ENCODE measurements at places on chromosomes 12 and 14.

- DNase-seq = no peak
These were observed 21.2 kb upstream of the FOXJ2 start for GRCh38 chr12:8011331-8011730.

- no peak for DNase-seq
These were observed at the start of gene TC2N for GRCh38 chr14:91867316-91867988. TC2N (minus strand) TSS chr14:91867536; CDS start chr14:91813769, 53,767 bp downstream.

DNA sequence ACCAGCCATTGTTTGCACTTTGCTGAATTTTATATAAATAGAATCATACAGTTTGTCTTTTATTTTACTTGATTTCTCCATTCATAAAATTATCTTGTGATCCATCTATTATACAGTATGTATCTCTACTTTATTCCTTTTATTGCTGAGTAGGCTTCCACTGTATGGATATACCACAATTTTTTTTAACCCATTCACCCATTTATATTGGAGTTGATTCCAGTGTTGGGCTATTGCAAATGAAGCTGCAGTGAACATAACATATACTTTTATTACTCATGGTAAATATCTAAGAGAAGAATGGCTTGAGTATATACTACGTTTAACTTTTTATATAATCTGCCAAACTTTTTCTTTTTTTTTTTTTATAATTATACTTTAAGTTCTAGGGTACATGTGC lies 463.6 kb downstream of the ETNK1 start:
- DNase-seq = no peak

DNA sequence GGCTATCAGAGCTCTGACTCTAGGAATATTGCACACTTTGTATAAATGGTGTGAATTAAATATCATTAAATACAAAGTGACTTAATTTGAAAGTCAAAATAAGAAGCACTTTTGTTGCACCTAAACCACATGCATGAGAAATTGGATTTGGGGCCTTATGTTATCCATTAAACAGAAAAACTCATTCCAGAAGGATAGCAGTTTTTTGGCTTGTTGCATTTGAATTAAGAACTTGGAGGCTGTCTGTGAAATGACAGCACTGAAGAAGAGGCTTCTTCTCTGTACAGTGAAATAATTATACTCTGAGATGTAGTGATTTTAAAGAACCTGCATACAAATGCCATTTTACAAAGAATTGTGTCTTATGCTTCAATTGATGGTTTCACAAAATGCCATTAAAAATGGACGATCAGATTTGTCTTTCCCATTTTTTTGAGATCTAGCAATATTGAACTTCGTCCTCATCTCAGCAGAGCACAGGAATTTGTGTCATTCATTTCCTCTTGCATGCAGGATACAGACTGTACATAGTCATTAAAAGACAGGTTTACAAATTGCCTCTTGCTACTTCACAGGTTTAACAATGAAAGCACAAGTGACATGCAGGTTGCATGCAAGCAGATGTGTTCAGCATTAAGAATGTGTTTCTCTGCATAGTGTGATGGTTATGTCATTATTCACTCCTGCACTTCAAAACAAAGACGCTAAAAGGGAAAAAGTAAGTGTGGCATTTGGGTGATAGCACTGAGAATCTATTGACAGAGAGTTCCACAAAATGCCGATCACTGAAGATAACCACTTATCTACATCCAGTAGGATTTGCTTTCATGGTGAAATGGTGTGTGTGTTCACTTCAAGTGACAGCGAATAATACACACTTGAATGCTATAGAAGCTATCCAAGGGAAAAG lies 35.9 kb upstream of the PYGL start:
- no peak for DNase-seq

- DNase-seq = no peak
These were observed 67.6 kb upstream of the SLC38A4 start for GRCh38 chr12:46893434-46893833.

DNA sequence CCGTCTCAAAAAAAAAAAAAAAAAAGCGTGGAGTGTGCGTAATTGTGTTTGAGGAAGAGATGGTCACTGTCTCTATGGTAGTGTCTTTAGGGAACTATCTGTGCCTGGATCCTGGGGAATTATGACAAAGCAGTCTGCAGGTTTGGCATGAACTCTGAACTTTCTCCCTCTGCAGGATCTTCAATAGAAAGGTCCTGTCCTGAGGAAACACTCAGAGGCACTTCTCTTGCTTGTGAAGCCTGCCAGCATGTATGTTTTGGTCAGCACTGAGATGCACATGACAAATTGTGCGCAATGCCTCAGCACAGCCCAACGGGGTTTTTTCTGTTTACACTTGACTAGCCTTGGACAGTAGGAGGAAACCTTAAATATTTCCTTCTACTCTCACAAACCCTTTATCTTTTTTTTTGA lies 46.6 kb downstream of the ATF7 start:
- no peak for DNase-seq

DNA sequence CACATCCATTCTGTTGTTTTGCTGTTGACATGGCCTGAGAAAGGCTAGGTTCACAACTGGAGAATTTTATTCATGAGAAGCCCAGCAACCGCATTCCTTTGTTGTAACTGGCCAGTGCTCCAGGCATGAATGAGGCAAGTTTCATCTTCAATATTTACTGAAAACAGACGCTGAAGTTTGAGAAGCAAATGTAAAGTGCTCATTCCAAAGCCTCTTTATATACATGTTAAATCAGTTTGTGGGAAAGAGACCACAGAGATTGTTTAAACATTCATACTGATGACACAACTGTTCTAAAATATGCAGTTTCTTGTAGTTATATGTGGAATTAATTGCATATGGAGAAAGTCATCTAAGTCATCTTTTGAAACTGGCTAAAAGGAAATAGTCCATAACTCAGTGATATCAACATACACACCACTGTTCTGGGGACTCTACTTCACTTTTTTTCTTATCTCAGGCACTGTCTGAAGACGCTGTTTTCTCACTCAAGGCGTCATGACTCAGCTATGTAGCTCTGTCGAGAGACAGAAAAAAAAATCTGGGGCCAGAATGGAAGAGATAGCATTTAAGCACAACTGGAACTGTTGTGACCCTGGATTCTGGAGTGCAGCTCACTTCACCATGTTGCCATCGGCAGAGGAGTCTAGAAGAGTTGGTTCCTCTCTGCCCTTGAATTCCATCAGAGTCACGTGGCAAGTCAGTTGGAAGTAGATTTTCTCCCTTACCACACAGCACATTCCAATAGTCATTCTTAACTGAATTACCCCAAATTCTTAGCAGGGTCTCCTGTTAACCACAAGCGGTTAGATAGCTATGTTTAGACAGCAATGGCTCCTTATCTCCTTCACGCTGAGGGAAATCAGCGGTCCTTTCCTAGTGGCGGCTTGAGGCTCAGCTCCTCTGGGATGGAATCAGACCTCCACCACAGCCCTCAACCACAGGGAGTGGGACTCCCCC lies 258.4 kb upstream of the HMGA2 start:
- DNase-seq = no peak

Data from nephron progenitor cell (in vitro differentiated cells).